Stimulated activated CD8-positive, alpha-beta memory T cell treated with anti-CD3 and anti-CD28 coated beads, Interleukin-12 subunit alpha, Interleukin-12 subunit beta, amount 100 ng/mL, for 1 hour (primary cell): ENCODE measurements at places on chromosomes 4 and X.

DNA sequence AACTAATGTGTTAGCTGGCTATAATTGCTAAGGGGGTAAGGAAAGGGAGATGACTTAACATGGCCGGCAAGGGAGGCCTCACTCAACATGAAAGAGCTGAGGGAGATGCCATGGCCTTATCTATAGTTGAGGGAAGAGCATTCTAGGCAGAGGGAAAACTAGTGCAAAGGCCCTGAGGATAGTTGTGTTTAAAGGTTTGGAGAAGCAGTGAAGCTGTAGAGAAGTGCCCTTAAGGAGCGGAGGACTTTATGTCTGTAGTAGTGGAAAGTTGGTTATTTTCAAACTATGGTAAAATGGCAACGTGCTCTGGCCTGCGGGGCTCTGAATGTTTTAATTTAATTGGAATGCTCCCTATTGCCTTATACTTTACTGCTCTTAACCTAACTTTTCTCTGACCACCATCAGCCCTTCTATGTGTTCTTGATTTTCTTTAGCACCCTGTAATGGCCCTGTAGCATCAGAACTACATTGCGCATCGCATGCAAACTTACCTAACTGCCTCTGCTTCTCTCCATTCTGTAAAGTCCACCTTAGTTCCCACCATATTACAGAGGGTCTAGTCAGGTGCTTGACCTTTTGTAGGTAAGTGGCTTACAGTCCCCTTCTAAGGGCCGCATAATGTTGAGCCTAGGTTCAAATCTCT is 35.8 kb downstream of the ERVMER34-1 start:
- no peak for DNase-seq

DNA sequence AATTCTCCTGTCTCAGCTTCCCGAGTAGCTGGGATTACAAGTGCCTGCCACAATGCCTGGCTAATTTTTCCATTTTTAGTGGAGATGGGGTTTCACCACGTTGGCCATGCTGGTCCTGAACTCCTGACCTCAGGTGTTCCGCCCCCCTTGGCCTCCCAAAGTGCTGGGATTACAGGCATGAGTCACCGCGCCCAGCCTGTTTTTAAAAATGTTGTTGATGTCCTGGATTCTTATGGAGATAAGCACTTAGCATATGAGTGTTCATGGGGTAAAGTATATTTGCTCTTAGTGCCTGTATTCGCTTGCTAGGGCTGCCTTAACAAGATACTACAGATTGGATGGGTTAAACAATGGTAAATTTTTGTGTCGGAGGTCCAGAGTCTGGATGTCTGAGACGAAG is 91.7 kb downstream of the CEP44 start:
- no peak for DNase-seq

- no peak for DNase-seq
Observed at GRCh38 chrX:9498236-9498635, 33.4 kb downstream of the TBL1X start.

DNA sequence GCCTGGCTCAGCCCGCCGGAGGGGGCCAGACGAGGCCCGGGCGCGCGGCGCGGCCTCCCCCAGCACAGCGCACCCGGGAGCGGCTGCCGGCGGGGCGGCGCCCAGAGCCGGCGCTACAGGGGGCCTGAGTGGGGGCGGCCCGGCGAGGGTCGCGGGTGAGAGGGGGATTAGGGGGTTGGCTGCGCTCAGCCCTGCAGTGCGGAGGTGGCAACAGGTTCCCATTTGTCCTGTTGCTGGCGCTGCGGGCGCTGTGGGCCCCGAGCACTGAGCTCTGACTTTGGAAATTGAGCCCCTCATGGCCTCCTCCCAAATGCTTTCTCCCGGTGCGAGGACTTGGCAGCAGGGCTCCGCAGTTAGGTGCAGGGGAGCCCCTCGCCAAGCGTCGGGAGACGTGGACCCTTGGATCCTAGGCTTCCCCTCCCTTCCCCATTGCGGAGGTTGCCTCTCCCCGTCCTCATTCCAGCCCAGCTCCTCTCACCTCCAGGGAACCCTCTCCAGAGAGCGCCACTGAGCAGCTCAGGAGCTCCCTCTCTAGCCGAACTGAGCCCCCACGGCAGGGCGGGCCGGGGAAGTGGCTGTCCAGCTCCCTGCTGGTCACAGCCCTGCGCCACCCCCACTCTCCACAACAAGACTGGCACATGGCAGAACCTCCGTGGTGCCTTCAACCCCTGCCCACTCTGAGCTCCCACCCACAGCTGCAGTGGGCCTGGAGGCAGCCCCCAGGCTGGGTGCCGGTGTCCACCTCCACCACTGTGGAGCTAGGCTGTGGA is 2.5 kb upstream of the DUSP9 start:
- DNase-seq: no peak

GRCh38 chrX:105328773-105329172 is 108.3 kb upstream of the TEX13A start:
- no peak for DNase-seq

DNA sequence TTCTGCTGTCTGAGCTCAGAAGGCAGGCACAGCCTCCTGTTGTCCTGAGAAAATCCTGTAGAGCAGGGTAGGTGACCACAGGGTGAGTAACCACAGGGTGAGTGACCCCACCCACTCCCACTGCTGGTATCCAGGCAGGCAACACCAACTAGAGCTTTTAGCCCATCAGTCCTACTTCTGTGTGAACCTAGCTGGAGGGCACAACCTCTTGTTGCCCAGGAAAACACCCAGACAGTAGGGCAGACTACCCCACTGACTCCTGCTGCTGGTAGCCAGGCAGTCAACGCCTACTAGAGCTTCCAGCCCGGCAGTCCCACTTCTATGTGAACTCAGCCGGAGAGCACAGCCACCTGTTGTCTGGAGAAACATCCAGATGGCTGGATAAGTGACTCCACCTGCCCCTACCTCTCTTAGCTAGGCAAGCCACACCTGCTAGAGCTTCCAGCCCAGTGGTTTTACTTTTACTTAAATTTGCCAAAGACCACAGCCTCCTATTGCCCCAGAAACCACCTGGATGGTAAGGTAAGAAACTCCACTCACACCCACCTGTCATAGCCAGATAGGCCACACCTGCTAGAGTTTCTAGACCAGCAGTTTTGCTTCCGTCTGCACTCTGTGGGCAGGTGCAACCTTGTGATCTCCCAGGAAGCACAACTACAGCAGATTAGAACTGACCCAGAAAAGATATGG is 371.6 kb downstream of the INPP4B start:
- no peak for DNase-seq

DNA sequence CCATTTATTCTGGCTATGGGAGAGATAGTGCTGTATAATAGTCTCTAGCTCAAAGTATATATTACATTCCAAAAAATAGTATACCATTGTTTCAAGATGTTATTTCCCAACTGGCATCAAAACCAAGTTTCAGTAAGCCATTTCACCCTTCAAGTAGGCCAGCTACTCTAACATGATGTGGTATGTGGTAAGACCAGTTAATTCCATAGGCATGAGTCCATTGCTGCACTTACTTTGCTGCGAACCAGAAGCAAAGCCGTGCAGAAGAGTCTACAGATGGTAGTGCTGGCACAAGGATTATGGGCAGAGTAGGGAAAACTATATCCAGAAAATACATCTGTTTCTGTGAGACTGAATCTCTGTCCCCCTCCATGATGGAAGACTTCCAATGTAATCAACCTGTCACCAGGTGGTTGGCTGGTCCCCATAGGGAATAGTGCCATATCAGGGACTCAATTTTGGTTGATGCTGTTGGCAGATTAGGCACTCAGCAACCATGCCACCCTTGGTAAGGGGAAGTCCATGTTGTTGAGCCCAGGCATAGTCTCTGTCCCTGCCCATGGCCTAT is 49.8 kb upstream of the HSD17B10 start:
- DNase-seq: no peak

DNA sequence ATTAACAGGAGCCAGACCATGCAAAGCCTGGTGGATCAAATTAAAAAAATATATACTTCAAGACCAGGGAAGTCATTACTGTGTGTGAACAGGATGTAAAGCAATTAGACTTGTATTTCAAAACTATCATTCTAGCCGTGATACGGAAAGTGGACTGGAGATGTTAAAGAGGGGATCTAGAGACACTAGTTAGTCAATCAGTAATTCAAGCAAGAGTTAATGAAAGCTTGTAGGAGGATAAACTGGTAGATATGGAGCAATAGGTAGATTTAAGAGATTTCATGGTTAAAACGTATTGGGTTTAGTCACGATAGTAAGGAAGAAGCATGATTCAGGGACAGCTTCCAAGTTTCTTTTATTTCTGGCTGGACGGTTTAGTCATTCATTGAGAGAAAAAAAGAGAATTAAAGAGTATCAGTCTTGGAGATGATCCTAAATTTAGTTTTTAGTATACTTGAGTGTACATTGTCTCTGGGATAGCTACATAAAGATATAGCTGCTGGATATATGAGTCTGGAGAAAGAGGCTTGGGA is 3.9 kb downstream of the MAD2L1 start:
- no peak for DNase-seq

DNA sequence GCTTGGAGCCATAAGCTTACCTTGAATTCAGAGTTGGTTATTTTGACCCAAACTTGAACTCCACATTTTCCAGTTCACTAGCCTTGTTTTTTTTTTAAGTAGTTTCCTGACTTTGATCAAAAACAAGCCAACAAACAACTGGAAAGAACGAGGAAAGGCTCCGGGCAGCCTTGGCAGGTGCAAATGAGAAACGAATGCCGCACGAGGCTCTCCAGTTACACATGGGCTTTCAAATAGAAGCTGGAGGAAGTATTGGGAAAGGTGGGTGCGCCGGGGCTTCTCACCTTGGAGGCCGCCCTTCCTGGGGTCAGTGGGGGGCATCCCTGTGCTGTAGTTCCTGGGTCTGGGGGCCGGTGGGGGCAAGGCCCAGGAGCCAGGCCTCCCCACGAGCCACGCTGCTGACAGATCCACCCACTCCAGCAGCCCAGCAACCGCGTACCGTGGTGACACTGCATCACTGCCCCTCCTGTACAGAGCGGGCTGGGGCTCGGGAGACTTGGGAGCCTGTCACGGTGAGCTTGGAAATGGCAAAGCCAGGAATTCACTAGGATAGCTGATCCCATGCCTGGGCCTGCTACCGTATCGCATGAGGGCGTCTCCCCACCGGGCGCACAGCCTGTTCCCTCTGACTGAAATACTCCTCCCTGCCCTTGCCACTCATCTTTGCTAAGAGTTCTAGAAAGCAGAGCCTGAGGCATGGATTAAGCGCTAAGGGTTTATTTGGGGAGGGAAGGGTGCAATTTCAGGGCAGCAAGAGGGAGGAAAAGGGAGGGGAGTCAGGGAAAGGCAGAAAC is 50.9 kb upstream of the ADRA2C start:
- DNase-seq: no peak

GRCh38 chrX:156005144-156005543 is 7.6 kb downstream of the IL9R start:
- no peak for DNase-seq
